ENCODE measurements at places on chromosomes 6 and 20.

- DNase-seq: no peak
Observed at GRCh38 chr20:64116541-64117431, 9.4 kb upstream of the NPBWR2 start.

- no peak for DNase-seq
Observed at GRCh38 chr6:108435391-108435790, 125.3 kb upstream of the FOXO3 start.

- DNase-seq: no peak
Observed at GRCh38 chr20:36519012-36519719, 22.2 kb upstream of the MYL9 start.

- DNase-seq: no peak
Observed at GRCh38 chr6:40891686-40892085, 147.3 kb downstream of the UNC5CL start.

DNA sequence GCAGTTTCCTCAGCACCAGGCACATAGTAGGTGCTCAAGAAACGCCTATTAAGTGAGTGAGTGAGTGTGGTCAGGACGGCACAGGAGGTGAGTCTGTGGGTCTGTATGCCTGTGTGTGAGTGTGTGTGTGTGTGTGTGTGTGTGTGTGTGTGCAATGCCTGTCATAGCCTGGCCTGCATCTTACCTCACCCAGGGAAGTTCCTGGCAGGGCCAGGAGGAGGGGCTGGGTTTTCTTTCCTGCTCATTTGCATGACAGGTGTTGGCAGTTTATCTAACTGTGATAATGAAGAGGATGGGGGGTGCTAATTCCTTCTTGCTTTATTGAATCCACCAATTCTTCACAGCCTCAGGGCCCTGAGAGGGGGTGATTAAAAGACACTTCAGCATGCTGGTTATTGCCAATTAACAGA lies 146.7 kb upstream of the MLN start:
- DNase-seq: no peak

GRCh38 chr6:167093406-167093921 lies 29.4 kb upstream of the CCR6 start:
- DNase-seq: no peak

GRCh38 chr6:45054610-45055009 lies 273.5 kb upstream of the RUNX2 start:
- DNase-seq: no peak

DNA sequence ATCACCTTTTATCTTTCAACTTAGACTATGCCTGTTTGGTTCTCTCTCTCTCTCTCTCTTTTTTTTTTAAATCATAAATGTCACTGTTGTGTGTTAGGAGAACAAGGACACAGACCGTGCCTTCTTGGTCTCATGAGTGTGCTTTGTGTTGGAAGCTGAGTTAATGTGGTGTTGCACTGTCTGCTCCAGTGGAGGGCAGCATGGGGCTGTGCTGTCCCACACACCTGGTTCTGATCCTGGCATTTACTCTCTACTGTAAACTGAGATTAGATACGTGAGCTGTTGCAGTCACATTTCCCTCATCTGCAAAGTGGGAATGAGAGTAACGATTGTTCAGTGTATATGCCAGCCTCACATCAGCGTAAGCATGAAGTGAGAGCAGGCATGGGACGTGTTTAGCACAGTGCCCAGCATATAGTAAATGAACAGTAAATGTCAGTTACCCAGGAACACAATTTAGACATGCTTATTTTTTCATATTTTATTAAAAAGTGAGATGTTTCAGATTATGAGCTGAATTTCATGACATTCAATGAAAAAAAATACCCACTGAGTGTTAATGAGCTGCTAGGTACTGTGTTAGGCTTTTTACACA lies 161.1 kb downstream of the FARS2 start:
- DNase-seq: peak; percentile 62
